ENCODE measurements at places on chromosomes 3 and 15. TPM values are rescaled to one million over a fixed set of nuclear protein-coding genes. Genes with fewer than 3 reads are reported as not detected.

Gene PPP2R3A
- total RNA-seq = 125 TPM

Gene TBCCD1
- total RNA-seq = 6.5 TPM

GRCh38 chr3:29525254-29525881 lies 244.5 kb downstream of the RBMS3 start:
- peak overlapping the region; percentile 8 for H3K4me3 ChIP-seq
- peaks cover 76% of the 10 kb centered on the region for H3K4me1 ChIP-seq
- no peaks in the 10 kb centered on the region for H3K27me3 ChIP-seq
- DNase-seq = no peak
- no peaks in the 10 kb centered on the region for H3K36me3 ChIP-seq

- H3K27me3 ChIP-seq = no peaks in the 10 kb centered on the region
- no peak for DNase-seq
- no peak overlapping the region for H3K27ac ChIP-seq
- no peaks in the 10 kb centered on the region for H3K4me1 ChIP-seq
- no peak overlapping the region for H3K4me3 ChIP-seq
Observed at GRCh38 chr3:52552089-52552488, 15.7 kb downstream of the UQCC5 start.

DNA sequence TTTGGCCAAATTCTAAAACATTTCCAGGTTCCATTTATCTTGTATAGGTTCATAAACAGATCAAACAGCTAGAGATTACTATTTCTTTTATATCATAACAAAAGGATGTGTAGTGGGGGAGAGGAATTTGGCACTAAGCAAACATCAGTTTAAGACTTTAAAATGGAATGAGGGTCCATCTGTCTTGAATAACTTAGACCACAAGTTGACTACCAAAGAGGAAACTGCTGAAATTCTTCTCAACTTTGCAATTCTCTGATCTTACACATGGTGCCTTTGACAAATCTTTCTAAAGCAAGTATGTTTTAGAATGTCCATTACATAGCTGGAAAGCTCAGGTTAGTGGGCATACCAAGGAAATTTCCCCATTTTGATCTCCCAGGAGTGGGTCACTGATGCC lies 140.5 kb upstream of the ADAMTS9 start:
- no peak overlapping the region for H3K27ac ChIP-seq
- no peaks in the 10 kb centered on the region for H3K27me3 ChIP-seq
- H3K4me3 ChIP-seq = no peak overlapping the region
- H3K4me1 ChIP-seq = peaks cover 6% of the 10 kb centered on the region

DNA sequence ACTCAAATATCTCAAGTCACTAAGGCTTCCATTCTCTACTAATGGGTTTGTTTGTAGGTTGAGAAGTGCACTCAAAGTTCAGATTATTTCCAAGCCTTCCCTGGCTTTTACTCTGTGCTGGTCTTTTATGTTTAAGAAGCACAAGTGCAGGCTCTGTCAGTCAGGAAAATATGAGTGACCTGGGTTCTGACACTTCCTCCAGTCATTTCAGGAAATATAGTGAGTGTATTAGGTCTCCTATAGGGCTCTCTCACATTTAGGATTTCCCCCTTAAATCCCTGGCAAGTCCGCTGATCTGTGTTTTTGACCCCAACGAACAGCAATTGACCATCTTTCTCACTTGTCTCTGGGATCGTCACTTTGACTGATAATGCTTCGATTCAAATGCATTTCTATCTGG lies 210.2 kb downstream of the ARPP21 start:
- H3K27me3 ChIP-seq = no peaks in the 10 kb centered on the region
- H3K4me3 ChIP-seq = no peak overlapping the region
- H3K27ac ChIP-seq = no peak overlapping the region
- H3K4me1 ChIP-seq = no peaks in the 10 kb centered on the region
- no peak for DNase-seq

DNA sequence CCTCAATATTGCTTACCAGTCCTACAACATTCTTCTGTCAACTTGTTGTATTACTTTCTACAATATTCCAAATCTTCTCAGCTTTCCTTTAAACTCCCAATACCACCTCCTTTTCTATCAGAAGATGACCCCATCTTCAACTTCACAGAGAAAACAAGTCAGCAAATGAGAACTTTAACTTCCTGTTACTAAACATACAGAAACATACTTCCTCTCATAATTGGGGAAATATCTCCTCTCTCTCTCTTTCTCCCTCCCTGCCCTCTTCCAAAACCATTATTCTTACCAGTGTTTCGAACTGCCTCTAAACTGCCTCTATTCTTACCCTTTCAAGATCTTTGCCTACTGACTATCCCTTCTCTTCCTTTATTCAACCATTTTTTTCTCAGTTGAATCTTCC lies 1.8 kb upstream of the SNAP23 start:
- H3K4me1 ChIP-seq = peaks cover 18% of the 10 kb centered on the region
- H3K27ac ChIP-seq = peak overlapping the region; percentile 91
- no peak overlapping the region for H3K4me3 ChIP-seq
- DNase-seq = no peak
- no peaks in the 10 kb centered on the region for H3K36me3 ChIP-seq

All from heart left ventricle (tissue), 16 donors.